GM23248 (cell line): ENCODE measurements at places on chromosomes 1 and 21. TPM values are rescaled to one million over a fixed set of nuclear protein-coding genes. Genes with fewer than 3 reads are reported as not detected.

Gene SMYD2
- polyA plus RNA-seq, result 48.1 and 52.1 TPM in 2 replicates

Gene IGSF3
- 0.08 and 0.34 TPM in 2 replicates for polyA plus RNA-seq

Gene RGS18
- polyA plus RNA-seq, result not detected in 2 replicates

Gene DRAXIN
- 0.04 and 0.06 TPM in 2 replicates for polyA plus RNA-seq

Gene DCST1
- not detected in 2 replicates for polyA plus RNA-seq

Gene NEK2
- polyA plus RNA-seq, result 10.6 TPM in 2 replicates

Gene OR2L3
- not detected in 2 replicates for polyA plus RNA-seq

Gene TMEM35B
- 104 and 114 TPM in 2 replicates for polyA plus RNA-seq

Gene ERICH3
- polyA plus RNA-seq, result not detected in 2 replicates

Gene LMOD1
- polyA plus RNA-seq, result 6.1 and 6.3 TPM in 2 replicates

Gene NUAK2
- polyA plus RNA-seq, result 3.7 and 3.8 TPM in 2 replicates

Gene BCL2L15
- polyA plus RNA-seq, result not detected in 2 replicates

Gene CPLANE2
- polyA plus RNA-seq, result 2.6 and 3.5 TPM in 2 replicates

Gene MARCKSL1
- polyA plus RNA-seq, result 22.1 and 22.2 TPM in 2 replicates

Gene BARHL2
- polyA plus RNA-seq, result not detected in 2 replicates

Gene GBP5
- 1.2 and 1.3 TPM in 2 replicates for polyA plus RNA-seq

Gene NFASC
- polyA plus RNA-seq, result 44.5 and 46.3 TPM in 2 replicates

Gene OVAAL
- not detected in 2 replicates for polyA plus RNA-seq

Gene FCRL4
- polyA plus RNA-seq, result not detected in 2 replicates

Gene IQCC
- polyA plus RNA-seq, result 1.7 and 2.2 TPM in 2 replicates

Gene PRKAA2
- 0.44 and 0.49 TPM in 2 replicates for polyA plus RNA-seq

Gene MRPL55
- 94.4 and 95.1 TPM in 2 replicates for polyA plus RNA-seq

Gene S100A1
- 0.30 TPM in 1 of 2 replicates, not detected in the other for polyA plus RNA-seq

Gene TSSK3
- 0.47 TPM in 1 of 2 replicates, not detected in the other for polyA plus RNA-seq

Gene KCNJ15
- 2.1 and 2.3 TPM in 2 replicates for polyA plus RNA-seq

Gene MIXL1
- not detected in 2 replicates for polyA plus RNA-seq

Gene ZSCAN20
- 1.3 and 1.7 TPM in 2 replicates for polyA plus RNA-seq

Gene OR2T33
- polyA plus RNA-seq, result not detected in 2 replicates

Gene POU3F1
- not detected in 2 replicates for polyA plus RNA-seq

Gene PTPN14
- 38.7 and 41.4 TPM in 2 replicates for polyA plus RNA-seq

Gene CDC42SE1
- 17.3 and 18.2 TPM in 2 replicates for polyA plus RNA-seq

Gene LRRC39
- 0.21 TPM in 1 of 2 replicates, not detected in the other for polyA plus RNA-seq

Gene C4BPA
- polyA plus RNA-seq, result not detected in 2 replicates

Gene BACE2
- 67.0 and 69.5 TPM in 2 replicates for polyA plus RNA-seq

Gene HSPA6
- 0.13 and 0.23 TPM in 2 replicates for polyA plus RNA-seq

Gene ANKRD13C
- 28.6 and 29.2 TPM in 2 replicates for polyA plus RNA-seq

Gene TEX38
- 0.34 TPM in 1 of 2 replicates, not detected in the other for polyA plus RNA-seq

Gene SLC30A7
- 35.2 and 38.0 TPM in 2 replicates for polyA plus RNA-seq

Gene PACC1
- polyA plus RNA-seq, result 4.7 and 5.4 TPM in 2 replicates

Gene ATXN7L2
- 3.0 and 3.3 TPM in 2 replicates for polyA plus RNA-seq

Gene IVL
- polyA plus RNA-seq, result 0.68 and 1.2 TPM in 2 replicates

Gene TMEM269
- 0.14 TPM in 1 of 2 replicates, not detected in the other for polyA plus RNA-seq

Gene KANK4
- 0.29 and 0.38 TPM in 2 replicates for polyA plus RNA-seq
